ENCODE measurements at places on chromosomes 13 and 19.

DNA sequence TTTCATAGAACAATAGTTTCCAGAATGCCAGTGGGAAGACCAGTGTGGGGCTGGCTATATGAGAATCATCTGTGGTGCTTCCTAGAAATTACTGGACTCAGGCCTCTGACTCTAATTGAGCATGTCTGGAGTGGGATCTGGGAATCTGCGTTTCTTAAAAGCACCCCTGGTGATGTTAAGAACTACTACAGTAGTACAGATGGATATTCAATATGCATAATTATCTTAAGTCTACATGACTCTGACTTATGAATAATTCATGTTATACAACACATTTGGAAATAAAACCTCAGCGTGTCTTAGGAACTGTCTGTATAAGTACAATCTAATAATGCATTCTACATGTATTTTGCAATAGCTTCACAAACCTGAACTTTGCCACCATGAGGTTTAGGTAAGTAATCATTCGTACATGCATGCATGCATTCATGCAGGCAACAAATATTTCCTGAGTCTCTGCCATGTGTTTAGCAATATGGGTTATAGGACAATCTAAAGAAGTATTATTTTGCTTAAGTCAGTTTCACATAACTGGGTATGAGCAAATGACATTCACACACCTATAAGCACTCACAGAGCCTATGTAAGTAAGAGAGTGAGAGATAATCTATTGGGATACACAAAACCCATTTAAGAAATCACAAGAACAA is 62.0 kb downstream of the EPSTI1 start:
- H3K27ac ChIP-seq, result no peak overlapping the region
- H3K4me3 ChIP-seq, result no peak overlapping the region
- H3K27me3 ChIP-seq, result no peaks in the 10 kb centered on the region
- no peak for DNase-seq

GRCh38 chr19:40578442-40578908 is 1.8 kb downstream of the SHKBP1 start:
- no peak overlapping the region for H3K4me3 ChIP-seq
- DNase-seq, result no peak
- H3K36me3 ChIP-seq, result peaks cover 32% of the 10 kb centered on the region
- H3K4me1 ChIP-seq, result peaks cover 22% of the 10 kb centered on the region
- H3K27ac ChIP-seq, result no peak overlapping the region

DNA sequence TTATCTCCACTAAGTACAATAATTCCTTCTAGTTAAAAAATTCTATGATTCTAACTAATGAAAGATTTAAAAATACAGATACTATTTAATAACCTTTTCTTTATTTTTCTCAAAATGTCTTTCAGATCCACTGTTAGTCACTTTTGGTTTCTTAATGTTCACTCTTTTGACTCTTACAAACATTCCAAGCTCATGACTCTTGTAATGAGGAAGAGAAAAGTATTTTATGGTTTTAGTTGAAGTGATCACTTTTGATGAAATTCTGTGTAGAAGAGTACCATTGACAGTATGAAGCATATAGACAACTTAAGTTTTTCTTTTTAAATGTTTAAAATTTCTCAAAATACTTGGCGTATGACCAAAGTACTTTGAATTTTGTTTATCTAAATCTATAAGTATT is 27.8 kb downstream of the COG3 start:
- no peaks in the 10 kb centered on the region for H3K27me3 ChIP-seq
- H3K4me1 ChIP-seq, result no peaks in the 10 kb centered on the region
- H3K36me3 ChIP-seq, result peaks cover 77% of the 10 kb centered on the region
- H3K4me3 ChIP-seq, result no peak overlapping the region
- no peak overlapping the region for H3K27ac ChIP-seq

DNA sequence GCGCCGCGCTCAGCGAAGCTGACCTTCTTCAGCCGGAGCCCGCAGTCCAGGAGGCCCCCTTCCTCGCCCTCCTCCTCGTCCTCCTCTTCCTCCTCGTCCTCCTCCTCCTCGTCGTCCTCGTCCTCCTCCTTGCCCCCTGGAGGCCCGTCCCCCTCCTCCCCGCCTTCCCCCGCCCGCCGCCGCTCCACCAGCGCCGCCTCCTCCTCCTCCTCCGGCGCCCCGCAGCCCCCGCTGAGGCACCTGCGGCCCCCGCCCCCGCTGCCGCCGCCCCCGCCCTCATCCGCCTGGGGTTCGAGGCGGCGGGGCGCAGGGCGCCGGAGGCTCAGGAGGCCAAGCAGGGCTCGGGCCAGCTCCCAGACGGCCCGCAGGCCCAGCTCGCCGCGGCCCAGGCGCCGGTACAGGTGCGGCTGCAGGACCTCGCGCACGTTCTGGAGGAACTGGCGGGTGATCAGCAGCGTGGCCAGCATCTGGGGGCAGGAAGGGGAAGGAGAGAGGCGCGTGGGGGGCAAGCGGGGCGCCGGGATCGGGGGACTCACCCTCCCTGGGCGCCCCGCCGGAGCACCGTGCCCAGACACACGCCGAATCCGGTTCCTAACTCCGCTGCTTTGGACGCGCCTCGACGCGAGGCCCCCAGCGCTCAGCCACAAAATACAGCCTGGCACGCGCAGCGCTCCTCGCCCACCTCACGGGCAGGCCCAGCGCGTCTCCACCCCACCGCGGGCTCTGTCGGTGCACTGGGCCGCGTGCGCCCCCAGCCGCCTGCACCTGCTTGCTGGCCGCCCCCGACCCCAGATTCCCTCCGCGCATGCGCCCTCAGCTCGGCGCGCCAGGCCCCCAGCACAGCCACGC is 5.9 kb downstream of the ANO8 start:
- peak overlapping the region; percentile 35 for H3K27ac ChIP-seq
- peaks cover 49% of the 10 kb centered on the region for H3K4me1 ChIP-seq
- H3K4me3 ChIP-seq, result peak overlapping the region; percentile 55

DNA sequence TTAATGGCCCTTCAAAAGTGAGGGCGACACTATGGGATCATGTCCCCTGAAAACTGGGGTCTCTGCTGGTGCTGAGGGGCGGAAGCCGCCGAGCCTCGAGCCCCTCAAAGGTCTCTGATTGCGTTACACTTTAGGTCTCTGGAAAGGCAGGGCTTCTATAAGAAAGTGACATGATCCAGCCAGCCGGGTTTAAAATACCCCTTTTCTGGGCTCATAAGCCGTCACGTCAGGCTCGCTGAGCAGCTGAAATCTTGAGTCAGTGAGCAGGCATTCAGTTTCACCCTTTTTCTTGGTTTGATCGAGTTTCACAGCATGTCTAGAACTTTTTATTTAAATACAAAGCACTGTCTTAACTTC is 600 bp upstream of the HMGB1 start:
- no peak overlapping the region for H3K27ac ChIP-seq
- peaks cover 35% of the 10 kb centered on the region for H3K4me1 ChIP-seq
- peaks cover 17% of the 10 kb centered on the region for H3K36me3 ChIP-seq
- no peaks in the 10 kb centered on the region for H3K27me3 ChIP-seq
- peak overlapping the region; percentile 80 for H3K4me3 ChIP-seq

GRCh38 chr19:850221-850978 is 1.7 kb upstream of the ELANE start:
- peak; percentile 96 for DNase-seq
- peak overlapping the region; percentile 63 for H3K27ac ChIP-seq
- H3K27me3 ChIP-seq, result peaks cover 41% of the 10 kb centered on the region
- no peaks in the 10 kb centered on the region for H3K36me3 ChIP-seq
- H3K4me1 ChIP-seq, result peaks cover 31% of the 10 kb centered on the region
- H3K4me3 ChIP-seq, result no peak overlapping the region

DNA sequence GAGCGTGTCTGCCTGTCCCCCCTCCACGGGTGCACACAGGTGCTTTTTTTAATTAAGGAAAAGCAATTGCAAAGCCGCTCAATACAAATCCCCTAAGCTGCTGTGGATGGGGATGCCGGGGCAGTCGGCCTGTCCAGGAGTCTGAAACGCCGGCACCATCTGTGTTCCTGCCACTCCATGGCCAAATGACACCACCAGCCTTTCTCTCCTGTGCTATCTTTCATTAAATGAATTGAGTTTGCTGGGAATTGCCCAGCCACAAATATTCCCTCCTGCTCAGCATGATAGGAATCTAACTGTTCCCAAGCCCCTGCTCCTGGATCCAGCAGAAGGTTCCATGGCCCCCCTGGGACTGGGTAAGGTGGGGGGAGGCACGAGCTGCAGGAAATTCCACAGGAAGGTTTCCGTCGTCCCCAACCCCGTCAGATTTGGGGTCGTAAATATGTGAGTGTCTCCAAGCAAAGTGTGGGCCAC is 139.2 kb downstream of the KDM4B start:
- no peak for DNase-seq
- H3K27ac ChIP-seq, result no peak overlapping the region
- H3K4me3 ChIP-seq, result no peak overlapping the region
- peaks cover 21% of the 10 kb centered on the region for H3K4me1 ChIP-seq
- H3K36me3 ChIP-seq, result peaks cover 59% of the 10 kb centered on the region

DNA sequence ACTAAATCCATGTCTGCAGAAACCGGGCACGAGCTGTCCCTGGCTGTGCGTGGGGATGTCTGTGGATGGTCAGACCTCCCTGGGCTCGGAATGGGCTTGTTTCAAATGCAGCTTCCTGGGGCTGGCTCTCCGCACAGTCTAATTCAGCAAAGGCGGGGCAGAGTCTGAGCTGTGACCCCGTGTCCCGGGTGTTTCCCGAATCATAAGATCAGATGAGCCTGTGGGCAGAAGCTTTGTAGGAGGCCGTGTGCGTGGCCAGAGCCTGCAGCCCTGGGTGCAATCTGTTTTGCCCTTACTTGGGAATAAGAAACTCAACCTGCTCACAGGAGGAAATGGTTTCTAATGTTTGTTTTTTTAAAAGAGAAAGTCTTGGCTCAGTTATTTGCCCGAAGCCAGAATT is 13.9 kb upstream of the GNA11 start:
- H3K27ac ChIP-seq, result no peak overlapping the region
- H3K4me3 ChIP-seq, result no peak overlapping the region
- H3K27me3 ChIP-seq, result no peaks in the 10 kb centered on the region
- no peak for DNase-seq
- H3K4me1 ChIP-seq, result peaks cover 18% of the 10 kb centered on the region

GRCh38 chr13:50224534-50224933 is 209.3 kb downstream of the KCNRG start:
- DNase-seq, result no peak
- H3K27me3 ChIP-seq, result no peaks in the 10 kb centered on the region
- no peak overlapping the region for H3K27ac ChIP-seq
- no peak overlapping the region for H3K4me3 ChIP-seq

DNA sequence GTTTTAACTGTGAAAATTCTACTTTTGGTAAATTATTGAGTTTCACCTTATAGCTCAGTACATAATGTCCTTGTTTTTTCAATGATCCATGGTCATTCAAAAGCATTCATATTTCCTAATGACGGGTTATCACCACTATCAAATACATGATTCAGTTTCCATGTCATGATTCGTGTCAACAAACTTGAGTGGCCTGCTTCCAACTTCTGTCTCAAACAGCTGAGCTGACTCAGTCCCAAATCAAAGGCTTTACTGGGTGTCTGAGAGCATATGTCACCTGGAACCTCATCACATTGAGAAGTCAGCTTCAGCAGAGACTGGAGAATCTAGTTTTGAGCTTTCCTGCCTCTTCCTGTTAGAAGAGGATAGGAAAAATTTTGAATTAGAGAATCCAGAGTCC is 40.3 kb upstream of the SGCG start:
- H3K27ac ChIP-seq, result no peak overlapping the region
- H3K36me3 ChIP-seq, result no peaks in the 10 kb centered on the region
- H3K4me3 ChIP-seq, result no peak overlapping the region
- no peaks in the 10 kb centered on the region for H3K4me1 ChIP-seq
- H3K27me3 ChIP-seq, result no peaks in the 10 kb centered on the region

- no peaks in the 10 kb centered on the region for H3K36me3 ChIP-seq
- H3K4me3 ChIP-seq, result no peak overlapping the region
- no peak overlapping the region for H3K27ac ChIP-seq
- no peaks in the 10 kb centered on the region for H3K27me3 ChIP-seq
- H3K4me1 ChIP-seq, result no peaks in the 10 kb centered on the region
Observed at GRCh38 chr13:62022369-62022768, 606.7 kb upstream of the PCDH20 start.

- no peaks in the 10 kb centered on the region for H3K4me1 ChIP-seq
- DNase-seq, result no peak
- no peak overlapping the region for H3K4me3 ChIP-seq
- H3K36me3 ChIP-seq, result no peaks in the 10 kb centered on the region
Observed at GRCh38 chr13:76955193-76955592, 6.9 kb downstream of the ACOD1 start.

- no peaks in the 10 kb centered on the region for H3K4me1 ChIP-seq
- no peak overlapping the region for H3K27ac ChIP-seq
- H3K4me3 ChIP-seq, result no peak overlapping the region
- DNase-seq, result no peak
- no peaks in the 10 kb centered on the region for H3K36me3 ChIP-seq
Observed at GRCh38 chr19:49413348-49413747, 9.9 kb downstream of the PTH2 start.

GRCh38 chr19:45446944-45447343 is 20.9 kb upstream of the FOSB start:
- no peaks in the 10 kb centered on the region for H3K27me3 ChIP-seq
- no peak for DNase-seq
- H3K27ac ChIP-seq, result peak overlapping the region; percentile 95
- no peaks in the 10 kb centered on the region for H3K36me3 ChIP-seq
- no peak overlapping the region for H3K4me3 ChIP-seq

- H3K4me3 ChIP-seq, result no peak overlapping the region
- no peaks in the 10 kb centered on the region for H3K27me3 ChIP-seq
Observed at GRCh38 chr13:59842507-59842906, 321.2 kb downstream of the DIAPH3 start.

DNA sequence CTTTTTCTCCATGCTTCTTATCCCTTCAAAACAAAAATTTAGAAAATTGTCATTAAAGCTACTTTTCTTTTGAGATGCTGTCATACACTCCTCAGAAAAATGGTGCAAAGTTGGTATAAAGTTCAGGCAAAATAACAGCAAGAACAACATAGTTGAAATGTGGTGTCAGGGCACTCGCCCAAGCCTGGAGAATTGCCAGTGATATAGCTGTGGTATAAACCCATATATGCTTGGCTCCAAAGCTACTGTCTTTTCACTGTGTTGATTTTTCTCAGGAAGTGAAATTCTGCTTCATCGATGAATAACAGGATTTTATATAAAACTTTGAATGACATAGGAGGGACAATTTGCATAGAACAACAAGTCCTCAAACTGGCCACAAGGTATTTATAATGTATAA is 2532.9 kb downstream of the PCDH9 start:
- H3K4me3 ChIP-seq, result no peak overlapping the region
- H3K27ac ChIP-seq, result no peak overlapping the region
- no peaks in the 10 kb centered on the region for H3K36me3 ChIP-seq
- no peaks in the 10 kb centered on the region for H3K27me3 ChIP-seq
- no peaks in the 10 kb centered on the region for H3K4me1 ChIP-seq

DNA sequence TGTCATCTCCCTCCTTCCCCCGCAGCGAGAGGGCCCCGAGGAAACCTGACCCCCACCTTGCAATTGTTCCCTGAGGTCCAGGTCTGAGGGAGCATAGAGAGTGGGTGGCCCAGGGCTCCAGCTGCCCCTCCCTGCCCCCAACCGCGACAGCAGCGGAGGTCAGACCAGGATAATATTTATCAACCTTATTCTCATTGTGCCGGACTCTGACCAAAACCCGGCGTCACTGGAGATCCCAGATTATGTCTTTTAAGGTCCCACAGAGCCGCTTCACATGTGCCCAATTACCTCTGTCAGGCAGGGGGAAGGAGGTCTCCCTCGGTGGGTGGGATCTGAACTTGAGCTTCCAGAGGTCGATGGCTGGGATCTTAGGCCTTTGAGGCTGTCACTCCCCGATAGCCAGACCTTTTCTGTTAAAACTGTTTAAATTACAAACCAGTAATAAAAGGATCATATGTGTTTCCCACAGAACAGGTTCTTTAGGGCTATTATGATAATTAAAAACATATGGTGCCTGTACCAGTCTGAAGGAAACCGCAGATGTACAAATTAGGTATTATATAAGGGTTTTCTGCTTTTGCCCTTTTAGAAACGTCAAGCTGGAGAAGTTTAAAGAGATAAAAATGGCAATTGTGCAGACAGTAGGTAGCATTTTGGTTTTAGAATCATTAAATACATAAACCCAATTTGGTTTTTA is 195.5 kb downstream of the ZNF536 start:
- H3K4me1 ChIP-seq, result no peaks in the 10 kb centered on the region
- H3K27ac ChIP-seq, result no peak overlapping the region
- DNase-seq, result peak; percentile 51
